ENCODE measurements at places on chromosomes 7 and 10.
A peak's percentile ranks its signal among the peaks of the same experiment; 100 is the strongest.

DNA sequence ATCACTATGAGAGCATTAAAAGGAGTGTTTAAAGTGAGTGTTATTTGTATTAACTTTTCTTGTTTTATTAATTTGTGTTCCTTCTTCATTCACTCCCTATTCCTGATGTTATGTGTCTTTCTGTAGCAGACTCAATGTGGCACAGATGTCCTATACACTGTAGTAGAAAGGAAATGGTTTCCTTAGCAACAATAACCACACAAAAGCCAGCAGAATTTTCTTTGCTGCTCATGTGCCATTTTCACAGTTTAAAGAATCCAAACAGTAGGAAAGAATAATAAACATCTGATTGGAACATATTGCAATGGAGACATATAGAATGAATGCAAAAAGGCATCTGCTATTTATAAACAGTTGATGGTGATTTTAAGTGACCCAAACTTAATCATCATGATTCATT is 763.6 kb downstream of the PHTF2 start:
- no peak for DNase-seq

- no peak for DNase-seq
Measured at GRCh38 chr7:51472873-51473272, 156.3 kb upstream of the COBL start.

DNA sequence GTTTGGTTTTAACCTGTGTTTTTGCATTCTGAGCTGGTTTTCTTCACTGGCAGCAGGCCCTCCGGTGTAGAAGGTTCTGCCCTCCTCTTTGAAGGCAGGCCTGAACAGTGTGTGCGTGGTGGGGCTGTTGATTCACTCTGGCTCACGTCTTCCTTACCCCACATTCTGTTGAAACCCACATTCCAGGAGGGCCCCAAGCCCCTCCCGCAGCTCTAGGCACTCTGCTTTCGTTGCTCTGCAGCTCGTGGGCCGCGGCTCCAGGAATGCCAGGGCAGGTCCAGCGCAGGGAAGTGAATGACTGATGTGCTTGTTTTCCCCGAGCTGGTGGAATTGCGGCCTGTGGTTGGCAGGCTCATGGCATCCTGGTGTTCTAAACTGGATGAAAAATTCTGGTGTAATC is 49.0 kb downstream of the HTRA1 start:
- DNase-seq = no peak

GRCh38 chr7:130071701-130072622 is 1.6 kb downstream of the KLHDC10 start:
- peak; percentile 24 for DNase-seq

GRCh38 chr7:157979636-157980340 is 607.8 kb downstream of the PTPRN2 start:
- no peak for DNase-seq

DNA sequence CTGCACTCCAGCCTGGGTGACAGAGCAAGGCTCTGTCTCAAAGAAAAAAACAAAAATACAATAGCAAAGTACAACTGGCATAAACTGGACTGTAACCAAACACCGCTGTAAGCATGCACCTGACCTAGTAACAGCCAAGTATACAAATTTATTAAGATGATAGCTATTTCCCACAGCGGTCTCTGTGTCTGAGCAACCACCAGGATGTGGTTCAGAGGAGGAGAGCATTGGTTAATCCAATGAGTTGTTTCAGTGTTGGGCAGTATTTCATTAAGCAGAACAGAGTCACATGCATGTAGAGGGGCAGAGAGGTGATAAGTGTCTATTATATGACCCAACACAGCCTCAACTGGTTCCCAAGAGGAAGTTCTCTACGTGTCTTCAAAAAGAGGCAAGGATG is 4.0 kb downstream of the SLC16A12 start:
- no peak for DNase-seq

- DNase-seq = no peak
Measured at GRCh38 chr7:38382684-38383083, 109.2 kb upstream of the TARP start.

DNA sequence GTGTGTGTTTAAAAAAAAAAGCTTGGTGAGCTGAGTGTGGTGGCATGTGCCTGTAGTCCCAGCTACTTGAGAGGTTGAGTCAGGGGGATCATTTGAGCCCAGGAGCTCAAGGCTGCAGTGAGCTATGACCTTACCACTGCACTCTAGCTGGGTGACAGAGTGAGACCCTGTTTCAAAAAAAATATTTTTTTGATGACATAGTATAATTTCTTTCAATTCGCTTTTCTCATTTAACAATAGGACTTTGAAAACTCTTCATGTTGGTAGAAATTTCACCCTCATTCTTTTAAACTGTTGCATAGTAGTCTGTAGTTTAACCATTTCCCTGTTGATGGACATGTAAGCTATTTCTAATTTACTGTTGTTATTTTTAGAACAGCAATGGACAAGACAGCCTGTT is 55.7 kb upstream of the EXOC6 start:
- no peak for DNase-seq

- no peak for DNase-seq
Measured at GRCh38 chr10:28410420-28411135, 107.7 kb upstream of the MPP7 start.

DNA sequence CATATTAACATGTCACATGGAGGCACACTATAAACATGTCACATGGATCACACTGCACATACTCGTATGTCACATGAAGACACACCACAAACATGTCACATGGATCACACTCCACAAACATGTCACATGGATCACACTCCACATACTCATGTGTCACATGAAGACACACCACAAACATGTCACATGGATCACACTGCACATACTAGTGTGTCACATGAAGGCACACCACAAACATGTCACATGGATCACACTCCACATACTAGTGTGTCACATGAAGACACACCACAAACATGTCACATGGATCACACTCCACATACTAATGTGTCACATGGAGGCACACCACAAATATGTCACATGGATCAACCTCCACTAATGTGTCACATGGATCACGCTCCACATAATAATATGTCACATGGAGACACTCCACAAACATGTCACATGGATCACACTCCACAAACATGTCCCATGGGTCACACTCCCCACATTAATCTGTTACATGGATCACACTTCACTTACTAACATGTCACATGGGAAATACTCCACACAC is 195.6 kb upstream of the PFKP start:
- no peak for DNase-seq

GRCh38 chr7:73504920-73505319 is 17.2 kb downstream of the BAZ1B start:
- DNase-seq = peak; percentile 40

- no peak for DNase-seq
Measured at GRCh38 chr7:2431260-2431867, 28.0 kb downstream of the CHST12 start.

DNA sequence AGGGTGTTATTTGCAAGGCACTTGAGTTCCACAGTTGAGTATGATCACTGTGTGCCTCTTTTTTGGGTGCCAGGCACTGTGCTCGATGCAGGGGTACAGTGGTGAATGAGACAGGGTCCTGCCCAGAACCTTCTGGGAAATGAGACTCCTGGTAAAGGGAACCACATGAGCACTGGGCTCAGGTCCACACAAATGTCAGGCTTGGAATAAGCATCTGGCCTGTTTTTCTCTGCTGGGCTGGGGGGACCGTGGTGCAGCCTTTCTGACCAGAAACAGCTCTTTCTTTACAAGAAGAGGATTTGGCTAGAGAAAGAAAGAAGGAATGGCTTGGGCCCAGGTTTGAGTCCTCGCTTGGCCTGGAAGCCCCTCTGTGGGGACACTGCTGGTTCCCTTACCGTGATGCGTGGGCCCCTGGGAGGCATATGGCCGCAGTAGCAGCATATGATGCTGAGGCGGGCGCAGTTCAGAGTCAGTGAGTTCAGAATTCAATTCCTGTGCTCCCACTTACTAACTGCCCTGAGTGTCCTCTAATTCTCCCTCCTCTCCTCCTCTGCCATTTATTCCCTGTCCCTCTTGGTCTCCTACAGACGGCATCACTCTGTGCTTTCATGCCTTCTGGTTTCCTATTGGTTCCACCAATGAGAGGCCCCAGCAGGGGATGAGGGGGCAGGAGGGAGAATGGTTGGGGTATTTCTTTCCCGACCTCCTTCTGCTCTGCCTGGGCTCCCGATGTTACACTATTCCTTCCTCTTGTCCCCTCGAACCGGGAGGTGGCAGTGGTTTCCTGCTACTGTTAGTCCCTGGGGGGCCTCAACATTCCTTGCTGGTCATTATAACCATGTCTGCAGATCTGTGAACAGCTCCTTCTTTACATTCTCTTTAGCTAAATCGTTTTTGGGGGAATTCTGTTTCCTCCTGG is 9.6 kb upstream of the KCP start:
- DNase-seq = no peak

GRCh38 chr10:60714233-60714632 is 64.0 kb upstream of the CDK1 start:
- DNase-seq = no peak

DNA sequence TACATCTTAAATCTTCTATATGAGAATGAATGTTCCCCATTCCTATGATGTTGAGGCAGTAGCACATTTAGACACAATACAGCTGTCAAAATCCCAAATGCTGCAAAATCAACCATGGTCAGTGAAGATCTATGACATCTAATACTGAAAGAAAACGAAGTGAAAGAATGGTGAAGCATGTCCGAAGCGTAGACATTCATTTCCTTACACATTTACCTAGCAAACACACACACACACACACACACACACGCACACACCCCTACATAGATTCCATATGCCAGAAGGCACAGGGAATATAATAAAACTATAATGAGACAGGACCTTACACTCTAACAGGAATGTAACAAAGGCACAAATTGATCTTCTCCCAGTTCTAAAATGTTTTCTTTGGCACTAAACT is 32.5 kb downstream of the CCDC6 start:
- DNase-seq = no peak

DNA sequence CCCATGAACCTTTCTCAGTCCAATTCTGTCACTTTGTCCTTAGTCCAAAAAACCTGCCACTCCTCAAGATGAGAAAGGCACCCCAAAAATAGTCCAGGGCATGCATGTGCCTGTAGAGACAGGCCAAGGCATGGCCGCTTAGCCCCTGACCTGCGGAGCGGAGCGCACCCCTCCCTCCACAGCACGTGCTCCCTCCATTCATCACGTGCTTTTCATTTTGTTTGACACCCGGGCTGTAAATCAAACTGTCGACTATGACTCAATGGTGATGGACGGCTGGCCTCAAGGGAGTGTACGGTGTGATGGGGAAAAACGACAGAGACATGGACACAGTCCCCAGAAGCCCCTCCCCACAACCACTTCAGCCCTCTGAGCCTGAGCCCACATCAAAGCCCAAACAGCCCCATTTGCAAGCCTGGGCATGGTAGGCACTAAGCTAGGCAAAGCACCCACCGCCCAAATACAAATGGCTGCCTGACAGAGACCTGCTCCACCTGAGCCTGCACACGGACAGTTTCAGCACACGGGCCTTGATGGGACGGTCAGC is 90.6 kb downstream of the ZRANB1 start:
- DNase-seq = no peak

DNA sequence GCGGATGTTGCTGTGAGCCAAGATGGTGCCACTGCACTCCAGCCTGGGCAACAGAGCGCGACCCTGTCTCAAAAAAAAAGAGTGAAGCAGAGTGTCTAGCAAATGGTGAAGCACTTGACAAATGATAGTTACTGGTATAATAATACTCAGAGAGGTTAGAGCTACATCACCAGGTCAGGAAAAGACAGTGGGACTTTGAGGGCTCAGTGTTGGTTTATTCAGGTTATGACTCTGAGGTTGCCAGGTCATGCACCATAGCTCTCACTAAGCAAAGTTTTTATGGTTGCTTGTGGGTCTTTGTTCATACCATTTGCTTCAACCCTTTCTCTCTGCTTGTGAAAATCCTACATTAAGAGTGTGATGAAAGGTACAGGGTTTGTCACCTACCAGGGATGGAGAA is 13.6 kb downstream of the MRPS33 start:
- DNase-seq = no peak

DNA sequence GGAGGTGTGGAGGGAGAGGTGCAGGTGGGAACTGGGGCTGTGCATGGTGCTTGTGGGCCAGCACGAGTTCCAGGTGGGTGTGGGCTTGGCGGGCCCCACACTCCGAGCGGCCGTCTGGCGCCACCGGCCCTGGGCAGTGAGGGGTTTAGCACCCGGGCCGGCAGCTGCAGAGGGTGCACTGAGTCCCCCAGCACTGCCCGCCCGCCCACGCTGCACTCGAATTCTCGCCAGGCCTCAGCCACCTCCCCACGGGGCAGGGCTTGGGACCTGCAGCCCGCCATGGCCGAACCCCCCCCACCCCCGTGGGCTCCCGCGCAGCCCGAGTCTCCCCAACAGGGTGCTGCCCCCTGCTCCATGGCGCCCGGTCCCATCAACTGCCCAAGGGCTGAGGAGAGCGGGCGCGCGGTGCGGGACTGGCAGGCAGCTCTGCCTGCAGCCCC is 810.2 kb downstream of the PCDH15 start:
- no peak for DNase-seq

DNA sequence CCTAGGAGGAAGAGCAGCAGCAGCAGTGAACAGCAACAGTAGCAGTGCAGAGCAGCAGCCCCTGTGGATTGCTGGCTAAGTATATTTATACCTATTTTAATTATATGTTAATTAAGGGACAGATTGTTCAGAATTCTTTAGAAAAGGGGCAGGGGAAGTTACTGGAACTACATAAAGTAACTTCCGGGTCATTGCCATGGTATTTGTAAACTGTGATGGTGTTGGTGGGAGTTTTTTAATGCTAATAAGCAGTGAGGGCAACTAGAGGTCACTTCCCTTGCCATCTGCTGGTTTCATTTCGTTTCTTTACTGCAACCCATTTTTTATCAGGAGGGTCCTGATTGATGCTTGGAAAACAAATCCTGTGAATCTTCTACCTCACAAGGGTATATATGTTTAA is 229.8 kb upstream of the PODXL start:
- no peak for DNase-seq

GRCh38 chr10:69337296-69338132 is 59.2 kb downstream of the HK1 start:
- no peak for DNase-seq

DNA sequence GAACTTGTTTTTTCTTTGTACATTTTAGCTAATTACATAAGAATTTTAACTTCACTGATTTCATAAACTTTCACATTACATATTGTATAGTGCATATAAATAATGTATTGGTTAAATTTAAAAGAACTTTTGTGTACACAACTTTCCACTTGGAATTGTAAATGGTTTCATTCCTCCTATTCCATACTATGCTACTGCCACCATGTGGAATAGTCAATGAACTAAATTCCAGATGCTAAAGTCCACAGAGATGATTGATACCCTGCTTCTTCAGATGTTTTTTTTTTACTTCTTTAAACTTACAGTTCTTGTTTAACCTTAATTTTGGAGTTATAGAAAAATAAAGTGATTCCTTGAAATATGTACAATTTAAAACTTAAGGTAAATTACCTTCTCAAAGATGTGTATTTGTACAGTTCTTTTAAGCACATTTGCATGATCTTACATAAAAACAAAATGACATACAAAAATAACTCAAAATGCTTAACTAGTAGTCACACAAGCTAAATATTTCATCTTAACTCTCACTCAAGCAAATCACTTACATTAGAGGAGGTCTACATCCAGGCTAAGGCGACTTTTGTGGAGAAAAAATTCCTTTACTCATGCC is 247.6 kb upstream of the HGF start:
- no peak for DNase-seq

GRCh38 chr7:11749629-11750028 is 82.4 kb downstream of the THSD7A start:
- no peak for DNase-seq

- DNase-seq = no peak
Measured at GRCh38 chr7:30180718-30181117, 45.9 kb downstream of the MTURN start.
